ENCODE measurements at places on chromosomes 6 and 20.

GRCh38 chr6:11434565-11435326 is 102.8 kb upstream of the TMEM170B start:
- DNase-seq: peak; percentile 97

- DNase-seq: peak; percentile 86
These were observed 33.0 kb downstream of the HNF4A start for GRCh38 chr20:44388466-44389023.

DNA sequence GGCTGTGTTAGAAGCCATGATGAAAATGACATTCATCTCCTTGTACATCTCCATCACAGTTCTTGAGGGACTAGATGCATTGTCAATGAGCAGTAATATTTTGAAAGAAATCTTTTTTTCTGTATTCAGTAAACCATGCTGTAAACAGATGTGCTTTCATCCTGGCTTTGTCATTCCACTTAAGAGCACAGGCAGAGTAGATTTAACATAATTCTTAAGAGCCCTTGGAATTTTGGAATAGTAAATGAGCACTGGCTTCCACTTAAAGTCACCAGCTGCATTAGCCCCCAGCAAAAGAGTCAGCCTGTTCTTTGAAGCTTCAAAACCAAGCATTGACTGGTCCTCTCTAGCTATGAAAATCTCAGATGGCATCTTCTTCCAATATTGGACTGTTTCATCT is 197.8 kb upstream of the HDDC2 start:
- DNase-seq: no peak

DNA sequence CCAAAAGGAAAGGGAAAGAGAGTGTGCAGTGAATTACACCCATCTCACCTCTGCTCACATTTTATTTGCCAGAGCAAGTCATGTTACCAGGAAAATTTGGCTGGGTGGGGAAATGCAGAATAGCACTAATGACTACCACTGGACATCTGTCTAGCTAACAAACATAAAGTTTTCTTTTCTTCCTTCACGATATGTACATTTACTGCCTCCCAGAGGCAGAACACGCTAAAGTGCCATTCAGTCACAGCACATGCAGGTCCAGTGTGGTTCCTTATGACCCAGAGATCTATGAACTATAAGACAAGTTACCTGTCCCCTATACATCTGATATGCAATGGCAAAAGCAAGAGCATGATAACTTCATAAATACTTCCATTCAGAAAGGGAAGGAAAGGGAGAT is 194.1 kb downstream of the OGFRL1 start:
- no peak for DNase-seq

- DNase-seq: no peak
These were observed 103.8 kb upstream of the ARMC2 start for GRCh38 chr6:108744244-108744972.

- peak; percentile 60 for DNase-seq
These were observed 85.1 kb downstream of the NCOA3 start for GRCh38 chr20:47586649-47587294.

Data from iris pigment epithelial cell (primary cell).